Activated T-cell treated with anti-CD3 and anti-CD28 coated beads, Interleukin-2, amount 50 U/mL, for 48 hours (primary cell): ENCODE measurements at places on chromosomes 7 and 10.

DNA sequence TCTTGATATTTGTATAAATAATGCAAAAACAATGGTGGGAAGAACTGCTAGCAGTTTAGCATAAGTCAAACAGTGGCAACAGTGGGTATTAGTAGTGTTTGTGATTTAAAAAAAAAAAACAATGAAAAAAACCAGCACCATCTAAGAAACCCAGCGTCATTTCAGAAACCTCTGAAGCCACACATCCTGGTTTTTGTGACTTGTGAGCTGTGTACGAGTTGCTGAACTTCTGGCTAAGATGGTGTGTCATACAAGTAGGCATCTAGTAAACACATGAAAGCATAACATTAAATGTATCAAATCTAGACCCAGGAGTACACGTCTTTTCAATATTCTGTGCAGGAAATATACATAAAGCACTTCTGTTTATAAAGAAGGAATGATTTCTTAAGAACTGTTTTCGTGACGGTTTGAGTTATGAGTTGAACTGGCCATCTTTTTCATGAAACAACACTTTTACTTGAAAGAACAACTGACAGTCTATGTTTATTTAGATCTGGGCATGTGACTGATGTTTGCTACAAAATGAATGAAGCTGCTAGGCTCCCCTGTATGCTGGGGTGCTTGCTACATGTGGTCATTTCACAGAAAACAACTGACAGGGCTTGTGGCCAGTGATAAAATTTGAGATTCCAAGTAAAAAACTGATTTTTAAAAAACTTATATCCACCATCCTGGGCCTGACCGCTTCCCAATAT, 143.5 kb downstream of the PIP4K2A start:
- no peak for DNase-seq

GRCh38 chr7:54709283-54709682, 49.7 kb downstream of the SEC61G start:
- no peak for DNase-seq

DNA sequence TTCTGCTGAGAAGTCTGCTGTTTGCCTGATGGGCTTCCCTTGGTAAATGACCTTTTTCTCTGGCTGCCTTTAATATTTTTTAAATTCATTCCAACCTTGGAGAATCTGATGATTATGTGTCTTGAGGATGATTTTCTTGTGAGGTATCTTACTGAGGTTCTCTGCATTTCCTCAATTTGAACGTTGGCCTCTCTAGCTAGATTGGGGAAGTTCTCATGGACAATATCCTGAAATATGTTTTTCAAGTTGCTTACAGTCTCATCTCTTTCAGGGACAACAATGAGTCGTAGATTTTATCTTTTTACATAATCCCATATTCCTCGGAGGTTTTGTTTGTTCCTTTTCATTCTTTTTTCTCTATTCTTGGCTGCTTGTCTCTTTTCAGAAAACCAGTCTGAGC, 208.4 kb downstream of the KIF20B start:
- DNase-seq: no peak

DNA sequence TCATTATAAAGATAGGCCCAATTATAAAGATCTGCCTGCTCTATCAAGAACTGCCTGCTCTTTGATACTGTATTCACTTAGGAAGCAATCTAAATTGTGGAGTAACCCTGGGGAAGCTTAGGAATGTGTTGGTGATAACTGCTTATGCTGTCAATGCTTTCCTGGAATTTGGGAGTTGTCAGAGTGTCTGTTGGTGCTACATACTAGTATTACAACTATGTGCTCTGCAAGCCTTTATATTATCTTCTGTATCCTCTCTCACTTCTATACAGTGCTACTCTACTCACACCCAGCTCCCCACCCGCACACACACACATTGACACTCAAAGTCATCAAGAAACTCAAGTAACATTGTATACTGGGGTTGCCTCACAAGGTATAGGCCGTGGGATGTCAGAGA, 6.1 kb downstream of the ZNF277 start:
- DNase-seq: no peak

DNA sequence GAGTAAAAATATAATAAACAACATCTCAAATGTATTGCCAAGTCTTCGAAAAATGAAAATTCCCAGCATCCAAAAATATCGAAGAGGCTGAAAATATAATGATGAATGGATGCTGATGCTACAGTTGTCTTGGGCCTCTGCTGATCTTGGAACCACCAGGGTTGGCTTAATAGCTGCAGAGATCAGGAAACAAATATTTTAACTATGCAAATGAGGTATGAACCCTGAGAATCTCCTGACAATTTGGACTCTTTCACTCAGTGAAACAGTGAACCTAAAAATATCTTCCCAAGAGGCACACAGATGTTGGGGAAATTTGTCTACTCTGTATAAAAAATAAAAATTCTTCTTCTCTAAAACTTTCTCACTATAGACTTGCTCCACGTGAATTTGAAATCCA, 97.7 kb upstream of the EGFR start:
- DNase-seq: no peak

- DNase-seq: no peak
Measured at GRCh38 chr10:12631787-12632562, 282.6 kb downstream of the CAMK1D start.

- no peak for DNase-seq
Measured at GRCh38 chr10:18557960-18558359, 93.4 kb downstream of the NSUN6 start.

GRCh38 chr7:99385564-99385963, 11.0 kb downstream of the ARPC1B start:
- no peak for DNase-seq

GRCh38 chr7:16647435-16647960, 1.5 kb downstream of the BZW2 start:
- DNase-seq: no peak

DNA sequence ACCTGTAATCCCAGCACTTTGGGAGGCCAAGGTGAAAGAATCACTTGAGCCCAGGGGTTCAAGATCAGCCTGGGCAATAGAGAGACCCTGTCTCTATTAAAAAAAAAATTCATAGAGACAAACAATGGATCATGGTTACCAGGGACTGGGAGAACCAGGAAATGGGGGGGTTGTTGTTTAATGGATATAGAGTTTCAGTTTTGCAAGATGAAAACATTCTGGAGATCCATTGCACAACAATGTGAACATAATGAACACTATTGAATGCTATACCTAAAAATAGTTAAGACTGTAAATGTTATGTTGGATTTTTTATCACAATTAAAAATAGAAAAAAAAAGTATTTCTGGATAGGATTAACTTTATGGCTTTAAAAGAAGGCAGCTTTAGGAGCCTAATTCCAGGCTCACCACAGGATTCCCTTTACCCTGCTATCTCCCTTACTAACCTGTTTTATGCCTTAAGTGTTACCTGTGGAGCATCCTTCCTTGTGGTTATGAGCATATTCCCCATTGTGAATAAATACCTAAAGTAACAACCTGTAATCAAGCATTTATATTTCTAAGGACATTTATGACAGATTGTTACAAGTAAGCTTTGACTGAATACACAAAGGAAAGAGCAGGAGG, 45.1 kb upstream of the SGCE start:
- DNase-seq: no peak

DNA sequence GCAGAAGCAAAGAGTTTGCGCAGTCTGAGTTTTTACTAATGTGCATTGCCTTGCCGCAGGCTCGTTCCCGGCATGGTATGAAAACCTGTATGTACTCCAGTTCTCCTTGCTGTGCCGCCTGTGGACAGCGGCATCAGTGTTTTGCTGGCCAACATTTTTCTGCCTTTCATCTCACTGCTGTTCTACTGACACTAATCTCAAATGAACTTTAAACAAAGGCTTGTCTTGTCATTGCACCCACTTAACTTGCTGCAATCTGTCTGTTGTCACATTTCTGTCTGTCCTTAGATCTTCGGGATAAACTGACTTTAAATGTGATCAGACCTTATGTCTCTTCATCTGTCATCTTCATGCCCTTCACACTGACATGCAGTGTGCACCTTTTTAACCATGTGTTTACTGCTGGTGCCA, 71.7 kb upstream of the ZNRF2 start:
- no peak for DNase-seq

DNA sequence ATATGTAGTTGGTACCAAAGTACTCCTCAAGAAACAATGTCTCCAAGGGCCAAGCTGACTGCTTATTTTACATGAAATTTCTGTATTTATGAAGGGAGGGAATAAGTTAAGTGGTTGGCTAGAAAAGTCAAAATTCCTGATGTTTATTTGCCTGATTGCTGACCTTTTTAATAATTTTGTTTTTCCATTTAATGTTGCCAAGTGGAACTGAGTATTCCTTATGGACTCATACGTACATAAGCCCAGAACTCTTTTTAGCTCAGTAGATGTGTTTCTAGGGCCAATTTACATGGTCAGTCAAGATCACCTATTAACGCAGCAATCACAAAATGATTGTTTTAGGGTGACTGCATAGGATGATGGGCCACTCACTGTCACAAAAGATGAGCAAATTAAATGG, 78.3 kb upstream of the FZD8 start:
- DNase-seq: no peak

GRCh38 chr7:51019891-51020870, 237.5 kb upstream of the GRB10 start:
- DNase-seq: no peak

DNA sequence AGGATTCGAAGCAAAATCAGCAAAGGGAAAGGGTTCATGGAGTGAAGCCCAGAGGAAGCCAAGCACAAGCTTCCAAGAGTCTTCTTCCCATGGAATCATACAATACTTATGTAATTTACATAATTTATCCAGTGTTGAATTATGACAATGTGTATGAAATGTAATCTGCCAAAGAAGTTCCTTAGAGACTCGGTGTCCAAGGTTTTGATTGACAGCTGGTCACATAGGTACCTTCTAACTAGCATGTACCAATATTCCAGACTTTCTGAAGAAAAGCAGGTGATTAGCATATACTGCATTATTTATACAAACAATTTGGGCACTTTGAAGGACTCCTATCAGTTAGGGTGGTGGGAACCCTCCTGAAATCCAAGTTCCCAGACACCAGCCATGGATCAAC, 35.3 kb downstream of the ANKIB1 start:
- DNase-seq: no peak

- DNase-seq: peak; percentile 48
Measured at GRCh38 chr7:17706734-17707133, 233.6 kb downstream of the SNX13 start.

DNA sequence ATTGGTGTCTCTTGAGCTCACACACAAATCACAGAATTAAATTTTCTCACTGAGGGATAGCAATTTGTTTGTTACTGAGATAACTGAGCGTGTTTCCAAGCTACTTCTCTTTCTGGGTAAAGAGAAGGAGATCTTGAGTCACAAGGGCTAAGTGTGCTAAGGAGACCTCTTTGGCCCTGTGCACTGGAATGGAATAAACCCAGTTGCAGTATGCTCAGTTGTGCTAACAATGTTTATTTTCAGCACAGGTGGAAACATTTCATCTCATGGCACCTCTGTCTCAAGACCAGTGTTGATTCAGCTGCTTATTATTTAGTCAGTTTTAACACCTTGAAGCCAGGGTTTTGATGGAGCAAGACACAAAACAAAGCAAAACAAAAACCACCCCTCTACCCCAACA, 22.5 kb upstream of the UBE2H start:
- DNase-seq: no peak

GRCh38 chr7:157547102-157547501, 210.3 kb downstream of the DNAJB6 start:
- DNase-seq: no peak

- DNase-seq: no peak
Measured at GRCh38 chr7:28792858-28793257, 165.3 kb downstream of the TRIL start.

GRCh38 chr7:47763063-47763974, 181.4 kb upstream of the TNS3 start:
- DNase-seq: no peak

DNA sequence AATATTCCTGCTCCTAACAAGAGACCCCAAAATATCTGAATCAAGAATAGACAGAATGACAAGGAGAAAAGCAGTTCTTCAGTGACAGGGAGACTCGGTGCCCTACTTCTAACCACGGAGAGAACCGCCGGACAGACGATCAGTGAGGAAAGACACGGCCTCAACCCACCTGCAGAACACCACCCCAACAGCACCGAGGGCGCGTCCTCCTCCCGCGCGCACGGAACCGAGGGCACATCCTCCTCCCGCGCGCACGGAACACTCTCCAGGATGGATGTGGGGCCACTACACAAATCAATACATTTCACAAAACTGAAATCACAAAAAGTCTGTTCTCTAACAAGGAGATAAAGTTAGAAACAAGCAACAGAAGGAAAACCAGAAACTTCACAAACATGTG, 9.7 kb upstream of the ADAM8 start:
- no peak for DNase-seq

GRCh38 chr10:12608761-12609160, 259.4 kb downstream of the CAMK1D start:
- DNase-seq: no peak

GRCh38 chr7:74153736-74154135, 20.4 kb upstream of the EIF4H start:
- no peak for DNase-seq

- DNase-seq: no peak
Measured at GRCh38 chr10:54487743-54488142, 313.3 kb downstream of the PCDH15 start.

DNA sequence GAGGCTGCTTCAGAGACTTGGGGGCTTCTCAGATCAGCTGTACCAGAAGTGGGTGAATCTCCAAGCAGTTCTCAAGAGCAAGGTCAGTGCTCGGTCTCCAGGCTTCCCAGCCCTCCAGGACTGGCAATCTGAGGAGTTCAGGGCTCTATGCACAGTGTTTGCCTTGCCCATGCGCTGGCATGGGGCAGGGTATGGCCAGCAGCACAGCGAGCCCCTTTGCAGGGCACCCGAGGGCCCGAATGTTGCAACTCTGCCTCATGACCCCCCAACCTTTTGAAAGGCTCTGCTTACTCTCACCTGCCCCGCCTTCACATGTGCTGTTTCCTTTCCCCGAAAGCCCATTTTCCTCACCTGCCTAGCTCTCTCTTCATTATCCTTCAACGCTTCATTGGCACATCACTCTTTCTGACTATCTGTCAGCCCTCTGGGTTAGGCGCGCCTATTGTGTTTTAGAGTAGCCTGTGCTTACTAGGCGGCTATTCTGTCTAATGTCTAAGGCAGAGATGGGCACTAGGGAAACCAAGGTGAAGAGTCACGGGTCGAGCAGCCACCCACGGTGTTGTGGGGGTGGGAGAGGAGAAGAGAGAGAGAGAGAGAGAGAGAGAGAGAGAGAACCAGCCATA, 83.6 kb downstream of the WDFY4 start:
- DNase-seq: no peak

DNA sequence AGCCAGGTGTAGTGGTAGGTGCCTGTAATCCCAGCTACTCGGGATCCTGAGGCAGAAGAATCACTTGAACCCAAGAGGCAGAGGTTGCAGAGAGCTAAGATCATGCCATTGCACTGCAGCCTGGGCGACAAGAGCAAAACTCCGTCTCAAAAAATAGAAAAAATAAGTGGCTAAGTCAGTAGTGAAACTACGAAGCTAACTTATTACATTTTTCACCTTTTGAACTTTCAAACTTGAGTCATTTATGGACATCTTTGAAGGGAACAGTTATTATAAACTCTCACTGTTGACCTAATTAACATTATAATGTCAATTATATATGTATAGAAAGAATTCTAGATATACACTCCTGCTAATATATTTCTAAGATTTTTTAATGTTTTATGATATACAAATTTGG, 541.5 kb upstream of the C7orf33 start:
- DNase-seq: no peak

- DNase-seq: no peak
Measured at GRCh38 chr7:16915405-16915804, 33.6 kb upstream of the AGR3 start.
